ENCODE measurements at places on chromosomes 7 and 10.

GRCh38 chr7:29042824-29043231, 84.7 kb upstream of the TRIL start:
- DNase-seq: no peak

DNA sequence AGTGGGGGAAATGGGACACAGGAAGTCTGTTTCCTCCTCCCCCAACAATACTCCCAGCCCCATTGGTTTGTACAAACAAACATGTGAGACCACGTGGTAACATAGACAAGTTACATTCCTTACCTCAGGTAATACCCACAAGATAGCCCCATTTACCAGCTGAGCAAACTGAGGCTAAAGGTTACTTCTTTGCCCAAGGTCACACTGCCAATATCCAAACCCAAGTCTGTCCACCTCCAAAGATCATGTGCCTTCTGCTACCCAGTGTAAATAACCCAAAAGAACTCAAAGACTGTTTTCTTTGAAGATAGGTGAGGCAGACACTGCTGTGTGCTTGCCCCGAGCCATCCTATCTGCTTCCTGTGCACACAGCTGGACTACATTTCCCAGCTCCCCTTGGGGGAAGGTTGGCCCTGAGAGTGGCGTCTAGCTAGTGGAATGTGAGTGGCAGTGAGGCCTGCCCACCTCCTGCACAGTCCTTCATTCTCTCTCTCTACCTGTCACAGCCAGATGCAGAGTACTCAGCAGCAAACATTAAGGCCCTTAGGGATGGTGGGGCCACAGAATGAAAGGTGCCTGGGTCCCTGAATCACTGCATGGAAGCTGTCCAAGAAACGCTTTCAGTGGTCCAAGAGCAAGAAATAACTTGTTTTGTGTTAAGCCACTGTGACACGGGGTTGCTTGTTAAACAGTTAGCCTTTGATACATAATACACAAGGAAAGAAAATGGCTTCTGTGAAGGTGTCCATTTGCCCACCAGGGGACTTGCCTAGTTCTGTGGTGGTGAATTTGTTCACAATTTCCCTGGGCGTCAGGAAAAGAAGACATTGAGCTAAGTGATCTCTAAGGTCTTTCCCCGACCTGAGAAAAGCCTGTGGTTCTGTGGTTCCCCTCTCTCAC, 257.7 kb upstream of the NFE2L3 start:
- peak; percentile 73 for DNase-seq

DNA sequence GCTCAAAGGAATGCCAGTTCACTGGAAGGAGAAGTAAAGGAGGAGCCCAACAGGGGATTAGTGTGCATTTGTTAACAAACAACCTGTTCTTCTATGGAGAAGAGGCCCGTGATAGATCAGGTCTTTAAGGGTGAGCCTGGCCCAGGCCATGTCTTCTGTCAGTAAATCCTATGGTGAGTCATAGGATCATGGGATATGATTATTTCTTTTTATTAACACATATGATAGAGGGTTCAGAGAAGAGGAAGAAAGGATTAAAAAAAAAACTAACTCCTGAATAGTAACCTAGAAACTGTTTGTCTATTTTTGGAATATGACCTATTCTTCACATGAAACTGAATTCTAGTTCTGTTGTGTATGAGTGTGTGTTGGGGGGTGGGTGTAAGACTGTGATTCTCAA, 70.4 kb downstream of the GPR158 start:
- no peak for DNase-seq

- no peak for DNase-seq
These were observed 485.9 kb upstream of the DPP6 start for GRCh38 chr7:153566324-153566723.

DNA sequence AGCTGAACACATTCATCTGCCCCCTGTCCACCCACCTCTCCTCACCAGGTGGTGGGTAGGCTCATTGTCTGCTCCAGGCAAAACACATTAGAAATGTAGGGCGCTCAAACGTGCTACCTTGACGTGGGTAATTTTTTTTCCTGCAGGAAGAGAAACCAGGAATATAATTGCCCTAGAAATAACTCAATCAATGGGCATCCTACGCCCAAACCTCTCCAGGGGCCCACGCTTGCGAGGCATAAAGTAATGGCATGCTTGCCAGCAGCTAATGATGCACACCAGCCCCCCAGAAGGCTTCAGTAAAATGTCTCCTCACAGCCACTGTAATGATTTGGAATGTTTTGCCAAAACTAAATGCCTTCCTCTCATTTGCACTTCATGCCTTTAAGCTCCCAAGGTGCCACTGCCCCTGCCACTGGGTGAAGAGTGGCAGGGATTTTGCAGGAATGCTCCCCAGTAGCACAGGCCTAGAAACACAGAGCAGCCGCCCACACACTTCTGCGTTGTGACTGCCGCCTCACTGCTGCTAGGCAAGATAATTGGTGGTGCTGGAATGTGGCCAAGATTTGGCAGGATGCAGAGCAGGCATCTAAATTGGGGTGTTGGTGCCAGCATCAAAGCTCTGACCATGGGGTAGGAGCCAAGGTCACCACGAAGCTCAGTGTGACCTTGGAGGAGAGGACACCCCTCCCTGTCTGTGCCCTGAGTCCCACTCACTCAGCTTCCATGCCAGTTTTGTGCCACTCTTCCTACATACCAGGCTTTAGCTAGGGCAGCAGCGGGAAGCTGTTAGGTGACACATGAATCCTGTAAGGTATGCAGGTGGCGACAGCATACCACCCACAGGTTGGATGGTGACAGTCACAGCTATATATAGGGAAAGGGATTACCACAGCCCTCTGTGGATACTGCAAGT, 48.7 kb upstream of the PPP1R3C start:
- no peak for DNase-seq

All from Jurkat, Clone E6-1 (cell line).